ENCODE measurements at places on chromosomes 12 and 14. TPM values are rescaled to one million over a fixed set of nuclear protein-coding genes. Genes with fewer than 3 reads are reported as not detected.

- H3K4me3 ChIP-seq: peak within 1 kb of the TSS; percentile 81
- DNase-seq: peak; percentile 66
- H3K27ac ChIP-seq: no peak within 1 kb of the TSS
These were observed at the start of gene DNAJC22 for GRCh38 chr12:49346659-49347310. TSS of gene DNAJC22 (plus strand) at chr12:49346888. CDS start at chr12:49348873, 1,985 bp downstream.

DNA sequence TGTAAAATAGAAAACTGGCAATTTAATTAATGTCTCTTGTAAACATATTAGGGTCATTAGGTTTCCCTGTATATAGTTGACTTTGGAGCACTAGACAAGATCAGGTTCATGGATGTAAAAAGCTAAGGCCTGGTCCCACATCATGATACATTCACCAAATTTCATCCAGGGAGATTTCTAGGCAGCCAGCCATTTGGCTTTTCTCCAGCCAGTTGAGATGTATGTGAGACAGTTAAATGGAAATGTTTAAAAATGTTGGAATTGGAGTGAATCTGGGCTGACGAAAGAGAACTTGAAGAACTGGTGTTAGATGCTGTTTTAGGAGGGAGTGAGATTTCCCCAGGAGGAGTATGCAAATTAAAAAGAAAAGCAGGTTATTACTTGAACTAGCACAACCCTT lies 41.8 kb upstream of the CLEC14A start:
- H3K36me3 ChIP-seq: no peaks in the 10 kb centered on the region
- no peak overlapping the region for H3K27ac ChIP-seq
- DNase-seq: no peak
- H3K4me1 ChIP-seq: no peaks in the 10 kb centered on the region
- H3K4me3 ChIP-seq: no peak overlapping the region
- no peaks in the 10 kb centered on the region for H3K27me3 ChIP-seq

- no peak for DNase-seq
- peaks cover 4% of the 10 kb centered on the region for H3K36me3 ChIP-seq
- no peak overlapping the region for H3K27ac ChIP-seq
- no peak overlapping the region for H3K4me3 ChIP-seq
- no peaks in the 10 kb centered on the region for H3K27me3 ChIP-seq
These were observed 117.5 kb downstream of the SLC25A21 start for GRCh38 chr14:37054869-37055268.

DNA sequence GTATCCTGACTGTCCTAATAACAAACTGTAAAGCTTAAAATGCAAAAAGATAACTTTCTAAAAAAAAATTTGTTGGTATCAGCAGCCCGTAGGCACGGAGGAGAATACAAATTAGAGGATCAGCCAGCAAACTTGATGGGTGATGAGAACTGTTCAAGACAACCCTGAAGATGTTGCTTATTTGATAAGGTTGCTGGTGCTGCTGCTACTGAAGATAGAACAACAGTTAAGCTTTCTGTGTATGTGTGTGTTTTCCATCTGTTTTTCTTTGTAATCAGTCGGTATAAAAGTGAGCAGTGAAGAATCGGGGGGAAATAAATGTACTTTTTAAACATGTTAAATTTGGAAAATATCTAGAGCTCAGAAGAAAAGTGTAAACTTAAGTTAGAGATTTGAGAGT lies 67.4 kb upstream of the POC1B start:
- peaks cover 6% of the 10 kb centered on the region for H3K4me1 ChIP-seq
- H3K36me3 ChIP-seq: peaks cover 34% of the 10 kb centered on the region
- H3K27me3 ChIP-seq: no peaks in the 10 kb centered on the region
- no peak overlapping the region for H3K4me3 ChIP-seq

DNA sequence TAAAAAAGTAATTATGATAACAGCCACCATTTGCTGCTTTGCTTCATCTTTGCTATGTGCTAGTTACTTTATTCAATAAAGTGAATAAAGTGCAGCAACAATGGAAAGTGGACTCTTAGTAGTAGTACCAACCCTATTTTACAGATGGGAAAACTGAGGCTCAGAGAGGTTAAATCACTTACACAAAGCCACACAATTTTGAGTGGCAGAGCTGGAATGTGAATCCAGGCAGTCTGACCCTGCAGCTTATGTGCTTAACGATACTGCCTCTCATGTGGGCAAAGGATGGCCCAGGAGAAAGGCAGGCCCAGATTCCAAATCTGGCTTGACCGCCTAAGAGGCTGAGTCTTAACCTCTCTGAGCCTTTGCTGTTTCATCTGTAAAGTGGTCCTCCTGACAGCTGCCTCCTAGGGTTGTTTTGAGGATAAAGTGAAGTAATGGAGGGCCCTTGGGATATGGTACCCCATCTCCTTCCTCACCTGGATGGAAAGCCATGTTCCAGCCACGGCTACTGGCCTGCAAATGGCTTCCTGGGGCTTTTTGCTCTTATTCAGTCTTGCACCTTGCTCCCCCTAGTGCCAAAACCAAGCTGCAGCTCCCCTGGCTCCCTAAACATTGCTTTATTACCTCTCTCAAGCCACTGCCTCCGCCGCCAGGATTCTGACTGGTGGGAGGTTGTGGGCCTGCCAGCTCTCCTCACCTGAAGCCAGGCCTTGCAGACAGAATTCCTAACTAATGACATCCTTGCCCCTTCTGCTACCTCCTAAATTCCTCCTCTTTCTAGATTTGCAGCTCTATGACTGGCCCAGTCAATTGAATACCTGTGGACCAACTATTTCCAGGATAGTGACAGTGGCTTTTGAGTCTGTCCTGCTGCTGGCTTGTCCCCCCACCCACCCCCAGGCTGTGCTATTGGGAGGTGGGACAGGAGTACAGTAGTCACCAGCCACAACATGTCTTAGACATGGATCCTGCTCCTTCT lies 283.3 kb upstream of the PWP1 start:
- no peaks in the 10 kb centered on the region for H3K36me3 ChIP-seq
- peaks cover 22% of the 10 kb centered on the region for H3K4me1 ChIP-seq
- H3K27me3 ChIP-seq: no peaks in the 10 kb centered on the region
- H3K4me3 ChIP-seq: no peak overlapping the region
- no peak overlapping the region for H3K27ac ChIP-seq
- peak; percentile 80 for DNase-seq

Gene TAS2R31
- 4.8 TPM for total RNA-seq

- no peaks in the 10 kb centered on the region for H3K4me1 ChIP-seq
- no peak for DNase-seq
- no peak overlapping the region for H3K4me3 ChIP-seq
These were observed 268.0 kb downstream of the CCDC59 start for GRCh38 chr12:82090165-82090564.

DNA sequence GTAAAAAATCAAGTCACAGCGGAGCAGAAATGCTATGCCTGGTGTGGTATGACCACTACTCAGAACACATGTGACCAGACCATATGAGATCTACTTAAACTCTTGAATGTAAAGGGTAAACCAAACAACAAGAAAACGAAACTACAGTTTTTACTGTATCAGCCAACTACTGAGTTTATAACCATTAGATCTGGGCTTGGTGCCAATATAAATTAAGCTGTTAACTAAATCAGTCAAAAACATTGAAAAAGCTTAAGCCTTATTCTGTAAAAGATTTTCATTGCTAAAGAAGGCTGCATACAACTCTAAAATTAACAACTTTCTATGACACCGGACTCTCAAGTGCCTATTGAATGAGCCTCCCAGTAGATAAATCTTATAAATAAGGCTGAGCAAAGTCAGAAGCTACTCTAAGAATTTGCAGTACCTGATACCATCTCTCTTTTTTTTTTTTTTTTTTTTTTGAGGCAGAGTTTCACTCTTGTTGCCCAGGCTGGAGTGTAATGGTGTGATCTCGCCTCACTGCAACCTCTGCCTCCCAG lies 35.4 kb downstream of the SPTLC2 start:
- peak overlapping the region; percentile 80 for H3K27ac ChIP-seq
- H3K36me3 ChIP-seq: no peaks in the 10 kb centered on the region
- H3K27me3 ChIP-seq: no peaks in the 10 kb centered on the region
- DNase-seq: no peak
- H3K4me3 ChIP-seq: peak overlapping the region; percentile 68

Gene TSPAN19
- total RNA-seq: not detected

- H3K27ac ChIP-seq: no peak overlapping the region
- no peaks in the 10 kb centered on the region for H3K36me3 ChIP-seq
- no peak for DNase-seq
- H3K4me1 ChIP-seq: no peaks in the 10 kb centered on the region
- H3K27me3 ChIP-seq: peaks cover 6% of the 10 kb centered on the region
These were observed 13.7 kb downstream of the FGF6 start for GRCh38 chr12:4431866-4432265.

DNA sequence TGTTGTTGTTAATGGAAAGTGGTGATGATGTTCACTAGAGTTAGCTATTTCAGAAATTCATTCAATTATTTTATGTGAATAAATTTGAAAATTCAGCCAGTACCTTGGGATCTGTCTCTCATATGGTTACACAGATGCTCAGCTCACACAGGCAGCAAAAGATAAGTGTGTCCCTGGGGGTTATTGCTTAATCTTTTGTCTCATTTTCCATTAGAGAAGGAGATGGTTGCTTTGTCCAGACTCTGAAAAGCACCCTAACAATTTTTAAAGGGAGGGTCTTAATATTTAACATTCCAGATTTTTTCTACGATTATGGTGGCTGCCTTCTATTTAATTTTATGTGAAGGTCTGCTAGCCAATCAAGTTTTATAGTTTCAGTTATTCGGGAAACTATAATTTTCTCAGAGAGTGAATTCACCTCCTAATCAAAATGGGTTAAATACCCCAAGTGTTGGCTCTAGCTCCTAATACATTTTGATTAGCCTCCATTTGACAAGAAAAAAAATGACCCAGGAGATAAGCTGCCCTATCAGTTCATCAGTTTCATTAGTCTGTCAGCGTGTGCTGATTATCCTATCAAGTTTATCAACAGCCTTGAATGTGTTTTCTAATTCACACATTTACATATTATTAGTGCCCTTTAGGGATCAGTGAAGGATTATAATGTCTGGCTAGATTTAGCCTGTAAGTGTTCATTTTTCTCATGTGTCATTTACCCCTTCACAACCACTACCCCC lies 282.1 kb downstream of the TMTC2 start:
- H3K36me3 ChIP-seq: no peaks in the 10 kb centered on the region
- no peak overlapping the region for H3K4me3 ChIP-seq
- H3K27ac ChIP-seq: no peak overlapping the region

- peak overlapping the region; percentile 15 for H3K27ac ChIP-seq
- DNase-seq: no peak
- H3K4me3 ChIP-seq: peak overlapping the region; percentile 13
- no peaks in the 10 kb centered on the region for H3K36me3 ChIP-seq
- peaks cover 21% of the 10 kb centered on the region for H3K4me1 ChIP-seq
These were observed 16.0 kb downstream of the FIGNL2 start for GRCh38 chr12:51832354-51833107.

Gene FSCB
- total RNA-seq: not detected

GRCh38 chr14:50559990-50560930 lies at the start of gene ATL1:
TSS of gene ATL1 (plus strand) at chr14:50560145. CDS start at chr14:50560266, 121 bp downstream.
- H3K4me1 ChIP-seq: peaks cover 6% of the 10 kb centered on the region
- H3K4me3 ChIP-seq: peak within 1 kb of the TSS; percentile 81
- no peaks in the 10 kb centered on the region for H3K36me3 ChIP-seq
- DNase-seq: no peak
- H3K27me3 ChIP-seq: peaks cover 49% of the 10 kb centered on the region
- H3K27ac ChIP-seq: no peak within 1 kb of the TSS

GRCh38 chr14:103503296-103503695 lies 19.3 kb downstream of the CKB start:
- H3K27me3 ChIP-seq: no peaks in the 10 kb centered on the region
- no peak overlapping the region for H3K4me3 ChIP-seq
- peaks cover 20% of the 10 kb centered on the region for H3K4me1 ChIP-seq
- no peak for DNase-seq

DNA sequence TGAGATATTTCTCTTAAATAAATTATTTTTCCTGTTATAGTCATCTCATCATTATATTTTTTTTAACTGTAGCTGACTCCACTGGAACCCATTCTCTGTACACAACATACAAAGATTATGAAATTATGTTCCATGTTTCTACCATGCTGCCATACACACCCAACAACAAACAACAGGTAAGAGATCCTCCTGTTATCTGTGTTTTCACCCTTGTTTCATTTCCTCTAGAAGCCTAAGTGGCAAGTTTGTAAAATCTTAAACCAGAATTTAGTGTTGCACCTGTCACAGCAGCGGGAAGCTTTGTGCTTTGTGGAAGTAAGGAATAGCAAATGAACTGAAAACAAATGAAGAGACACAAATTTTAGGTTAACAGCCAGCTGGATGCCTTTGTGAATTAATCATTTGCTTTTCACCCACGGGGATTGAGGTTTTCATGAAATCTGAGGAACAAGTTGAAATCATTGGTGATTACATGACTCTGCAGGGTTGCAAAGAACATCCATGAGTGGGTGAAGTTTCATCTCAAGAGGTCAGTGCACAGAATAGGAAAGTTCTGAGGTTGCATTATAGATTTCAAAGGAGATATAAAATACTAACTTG lies 273.9 kb upstream of the RGS6 start:
- no peak overlapping the region for H3K4me3 ChIP-seq
- H3K36me3 ChIP-seq: peaks cover 25% of the 10 kb centered on the region
- peaks cover 6% of the 10 kb centered on the region for H3K4me1 ChIP-seq
- H3K27me3 ChIP-seq: no peaks in the 10 kb centered on the region
- no peak overlapping the region for H3K27ac ChIP-seq
- DNase-seq: no peak

- H3K27ac ChIP-seq: peak overlapping the region; percentile 100
- H3K4me3 ChIP-seq: peak overlapping the region; percentile 97
- no peaks in the 10 kb centered on the region for H3K27me3 ChIP-seq
- no peak for DNase-seq
- peaks cover 28% of the 10 kb centered on the region for H3K36me3 ChIP-seq
These were observed 303 bp downstream of the GAPDH start for GRCh38 chr12:6534695-6534944.

Gene FAM186B
- total RNA-seq: 2.3 TPM

DNA sequence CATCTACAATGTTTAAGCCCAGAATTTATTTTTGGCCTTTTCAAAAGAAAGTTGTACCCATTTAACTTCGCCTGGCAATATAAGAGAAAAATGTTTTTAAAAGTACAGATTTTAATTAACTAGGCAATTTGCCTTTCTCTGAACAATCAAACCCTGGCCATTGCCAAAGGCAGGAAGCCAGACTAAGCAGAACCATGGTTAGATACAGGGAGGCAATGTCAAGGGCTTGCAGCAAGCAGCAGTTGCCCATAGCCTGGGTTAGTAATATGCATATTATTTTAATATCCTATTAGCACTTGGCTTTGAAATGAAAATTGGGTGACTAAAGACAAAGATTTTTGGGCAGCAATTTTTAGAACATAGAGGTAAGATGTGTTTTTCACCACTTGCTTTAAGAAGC lies 51.1 kb upstream of the FRMD6 start:
- no peak overlapping the region for H3K4me3 ChIP-seq
- DNase-seq: no peak
- H3K27me3 ChIP-seq: peaks cover 24% of the 10 kb centered on the region
- peaks cover 18% of the 10 kb centered on the region for H3K4me1 ChIP-seq
- no peak overlapping the region for H3K27ac ChIP-seq

Gene SSPN
- total RNA-seq: not detected

Gene PLEKHH1
- total RNA-seq: 1.2 TPM

Gene MFAP5
- total RNA-seq: not detected

GRCh38 chr14:29749829-29750228 lies 177.8 kb downstream of the PRKD1 start:
- H3K36me3 ChIP-seq: peaks cover 3% of the 10 kb centered on the region
- no peak overlapping the region for H3K4me3 ChIP-seq
- no peak for DNase-seq
- no peaks in the 10 kb centered on the region for H3K27me3 ChIP-seq
- no peak overlapping the region for H3K27ac ChIP-seq
- H3K4me1 ChIP-seq: no peaks in the 10 kb centered on the region

GRCh38 chr12:108799401-108800243 lies 57.8 kb downstream of the SSH1 start:
- no peak for DNase-seq
- H3K27me3 ChIP-seq: no peaks in the 10 kb centered on the region
- no peak overlapping the region for H3K4me3 ChIP-seq
- H3K27ac ChIP-seq: no peak overlapping the region
- peaks cover 2% of the 10 kb centered on the region for H3K4me1 ChIP-seq

- no peaks in the 10 kb centered on the region for H3K36me3 ChIP-seq
- H3K27ac ChIP-seq: no peak overlapping the region
- no peaks in the 10 kb centered on the region for H3K4me1 ChIP-seq
- no peak for DNase-seq
These were observed 399.0 kb downstream of the NAV3 start for GRCh38 chr12:78229591-78230101.

Measured in natural killer cell treated with Interleukin-12 subunit alpha and Interleukin-12 subunit beta and Interleukin-15 and Interleukin-18, amount 100 ng/mL, for 72 hours (primary cell).